ENCODE measurements at places on chromosomes 11 and 22.

DNA sequence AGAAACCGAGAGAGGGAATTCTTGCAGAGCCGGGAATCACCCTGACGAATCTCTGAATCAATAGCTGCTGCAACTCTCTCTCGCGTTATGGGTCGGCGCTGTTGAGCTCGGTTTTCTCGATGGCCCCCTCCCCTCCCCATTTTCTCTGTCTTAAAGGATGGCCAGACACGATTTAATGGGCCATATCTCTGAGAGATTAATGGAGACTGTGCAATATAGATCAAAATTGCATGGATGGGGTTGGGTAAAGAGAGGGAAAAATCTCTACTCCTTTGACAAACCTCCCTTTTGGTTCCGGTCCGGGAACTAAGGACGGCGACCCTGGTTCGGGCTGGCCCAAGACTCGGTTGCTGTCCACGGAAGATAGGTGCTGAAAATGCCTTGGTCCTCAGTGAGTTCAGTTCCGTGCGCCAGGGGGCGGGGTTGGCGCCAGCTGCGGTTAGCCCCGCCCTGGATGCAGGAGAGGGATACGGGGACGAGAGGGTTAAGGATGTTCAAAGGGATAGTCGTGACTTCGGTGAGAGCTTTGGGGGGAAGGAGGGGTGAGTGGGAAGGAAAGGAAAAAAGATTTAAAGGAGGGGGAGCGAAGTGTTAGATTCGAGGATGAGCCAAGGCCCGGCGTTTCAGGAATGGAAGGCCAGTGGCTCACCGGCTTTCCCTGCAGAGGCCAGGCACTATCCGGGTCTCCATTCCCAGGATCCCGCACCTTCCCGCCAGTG lies 103.6 kb upstream of the HSD17B12 start:
- DNase-seq = peak; percentile 58

DNA sequence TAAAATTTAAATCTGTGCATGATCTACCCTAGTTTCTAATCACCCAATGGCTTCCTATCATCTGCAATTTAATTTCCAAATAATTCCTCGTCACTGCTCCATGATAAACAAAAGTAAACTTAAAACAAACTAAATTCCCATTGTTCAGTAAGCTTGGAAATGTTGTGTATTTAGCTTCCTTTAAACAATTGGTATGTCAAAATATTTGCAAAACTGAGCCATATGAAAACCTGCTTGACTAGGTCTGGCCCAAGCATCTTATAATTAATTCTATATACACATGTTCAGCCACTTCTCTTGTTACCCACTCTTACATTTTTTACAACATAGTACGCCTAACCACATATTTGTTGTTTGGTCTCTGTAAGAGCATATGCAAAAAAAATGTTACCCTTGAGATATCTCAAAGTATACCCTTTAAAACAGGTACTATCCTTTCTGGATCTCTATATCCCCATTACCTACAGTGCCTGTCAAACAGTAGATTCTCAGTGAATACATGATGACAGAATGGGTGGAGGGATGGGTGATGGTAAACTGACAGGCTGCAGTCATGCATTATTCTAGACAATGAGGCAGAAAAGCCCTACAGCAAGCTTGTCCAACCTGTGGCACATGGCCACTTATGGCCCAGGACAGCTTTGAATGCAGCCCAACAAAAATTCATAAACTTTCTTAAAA lies 1277.9 kb upstream of the TENM4 start:
- DNase-seq = no peak

- peak; percentile 80 for DNase-seq
Observed at GRCh38 chr11:122100756-122101080, 15.3 kb downstream of the BLID start.

GRCh38 chr22:35443338-35443737 lies 43.4 kb downstream of the MCM5 start:
- DNase-seq = no peak

GRCh38 chr11:1057806-1058205 lies 16.9 kb upstream of the MUC2 start:
- DNase-seq = no peak

GRCh38 chr11:128568166-128568778 lies 19.1 kb downstream of the ETS1 start:
- no peak for DNase-seq

- no peak for DNase-seq
Observed at GRCh38 chr11:1563149-1563638, 8.9 kb downstream of the DUSP8 start.

DNA sequence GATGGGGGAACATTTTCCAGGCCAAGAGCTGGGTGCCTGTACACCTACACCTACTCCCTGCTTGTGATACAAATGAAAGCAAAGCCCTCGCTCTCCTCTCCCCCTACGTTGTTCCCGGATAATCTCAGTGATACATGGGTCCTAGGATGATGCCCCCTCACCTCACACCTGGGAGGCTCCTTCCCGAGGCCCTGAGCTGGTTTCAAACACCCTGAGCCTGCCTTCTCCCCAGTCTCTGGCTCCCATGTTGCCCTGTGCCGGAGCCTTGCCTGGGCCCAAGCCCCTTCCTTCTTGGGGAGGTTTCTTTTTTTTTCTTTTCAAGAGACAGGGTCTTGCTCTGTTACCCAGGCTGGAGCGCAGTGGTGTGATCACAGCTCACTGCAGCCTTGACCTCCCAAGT lies 23.3 kb downstream of the TRMU start:
- DNase-seq = no peak

GRCh38 chr11:21460082-21460481 lies 732.8 kb upstream of the ANO5 start:
- no peak for DNase-seq

DNA sequence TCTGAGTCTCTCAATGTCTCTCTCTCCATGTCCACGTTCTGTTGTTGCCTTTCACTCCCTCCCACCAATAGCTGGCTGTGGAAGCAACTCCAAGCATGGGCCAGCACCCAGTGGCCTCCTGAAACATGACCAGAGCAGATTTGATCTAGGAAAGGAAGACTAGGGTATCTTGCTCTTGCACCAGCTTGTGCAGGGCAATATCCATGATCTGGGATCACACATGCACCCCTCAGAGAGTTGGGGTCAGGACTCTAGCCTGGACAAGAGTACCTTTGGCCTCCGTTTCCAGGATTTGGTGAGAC lies 34.5 kb upstream of the RIC3 start:
- no peak for DNase-seq

GRCh38 chr22:23058063-23058462 lies 12.3 kb upstream of the GNAZ start:
- no peak for DNase-seq

DNA sequence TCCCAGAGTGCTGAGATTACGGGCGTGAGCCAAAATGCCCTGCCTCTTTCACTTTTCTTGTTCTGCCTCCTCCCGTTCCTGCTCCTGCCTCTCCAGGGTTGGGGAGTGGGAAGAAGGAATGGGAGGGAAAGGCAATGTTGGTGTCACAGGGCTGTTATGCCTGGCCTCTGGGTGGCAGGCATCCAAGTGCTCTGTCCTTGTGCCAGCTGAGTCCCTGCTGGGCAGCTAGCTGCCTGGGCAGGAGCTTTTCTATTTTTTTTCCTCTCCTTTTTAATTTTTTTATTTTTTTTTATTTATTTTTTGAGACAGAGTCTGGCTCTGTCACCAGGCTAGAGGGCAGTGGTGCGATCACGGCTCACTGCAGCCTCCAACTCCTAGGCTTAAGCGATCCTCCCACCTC lies 4.1 kb upstream of the SAC3D1 start:
- DNase-seq = no peak

DNA sequence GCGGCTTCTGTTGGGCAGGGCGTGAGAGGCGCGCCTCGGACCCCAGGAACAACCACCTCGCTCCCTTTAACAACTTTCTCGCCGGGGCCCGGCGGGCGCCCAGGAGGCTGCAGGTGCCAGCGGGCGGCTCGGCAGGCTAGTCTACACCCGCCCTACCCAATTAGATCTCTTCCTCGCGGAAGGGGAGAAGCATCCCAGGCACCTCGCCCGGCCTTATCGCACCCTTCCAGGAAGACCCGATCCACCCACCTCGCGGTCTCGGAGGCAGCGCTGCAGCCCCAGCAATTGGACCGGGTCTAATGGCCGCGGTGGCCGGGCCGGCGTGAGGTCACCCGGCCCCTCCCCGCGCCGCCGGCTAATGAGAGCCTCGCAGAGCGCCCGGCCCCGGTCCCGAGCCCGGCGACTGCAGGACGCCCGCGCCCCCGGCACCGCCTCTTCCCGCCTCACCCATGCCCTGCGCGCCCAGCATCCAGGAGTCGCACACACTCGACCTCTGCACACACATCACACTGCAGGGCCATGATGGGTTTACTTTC lies at the start of gene PLAAT3:
Gene PLAAT3, minus strand, starts transcription at position 298 of the 536 bp plus-strand sequence. CDS start 419 bp downstream, outside the sequence.
- DNase-seq = peak; percentile 53

DNA sequence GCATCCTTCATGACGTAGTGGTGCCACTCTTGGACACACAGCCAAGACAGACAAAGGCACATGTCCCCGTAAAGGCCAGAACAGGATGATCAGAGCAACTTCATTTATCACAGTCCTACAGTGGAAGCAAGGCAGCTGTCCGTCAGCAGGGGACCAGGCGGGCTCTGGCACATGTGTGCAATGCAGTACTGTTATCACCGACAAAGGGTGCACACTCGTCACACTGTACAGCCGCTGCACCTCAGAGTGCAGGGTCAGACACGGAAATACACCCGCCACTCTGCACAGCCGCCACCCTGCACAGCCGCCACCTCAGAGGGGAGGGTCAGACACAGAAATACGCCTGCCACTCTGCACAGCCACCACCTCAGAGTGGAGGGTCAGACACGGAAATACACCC lies 13.4 kb upstream of the IL17REL start:
- no peak for DNase-seq

DNA sequence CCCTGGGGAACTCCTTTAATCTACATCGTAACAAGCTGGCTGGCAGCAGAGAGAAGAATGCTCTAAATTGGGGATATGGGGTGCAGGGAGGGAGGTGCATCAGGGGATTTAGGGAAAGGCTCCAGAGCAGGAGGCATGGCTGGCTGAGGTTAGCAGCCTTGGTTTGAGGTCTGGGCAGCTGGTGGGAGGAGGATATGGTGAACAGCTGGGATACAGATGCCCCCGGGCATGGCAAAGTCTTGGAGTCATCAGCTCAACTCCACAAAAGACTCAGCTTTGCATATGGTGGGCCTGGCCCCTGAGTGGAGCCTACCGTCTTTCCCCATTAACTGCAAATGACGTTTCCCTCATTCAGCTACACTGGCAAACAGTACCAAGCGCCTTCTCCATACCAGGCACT lies 5.4 kb downstream of the FAM83F start:
- no peak for DNase-seq

DNA sequence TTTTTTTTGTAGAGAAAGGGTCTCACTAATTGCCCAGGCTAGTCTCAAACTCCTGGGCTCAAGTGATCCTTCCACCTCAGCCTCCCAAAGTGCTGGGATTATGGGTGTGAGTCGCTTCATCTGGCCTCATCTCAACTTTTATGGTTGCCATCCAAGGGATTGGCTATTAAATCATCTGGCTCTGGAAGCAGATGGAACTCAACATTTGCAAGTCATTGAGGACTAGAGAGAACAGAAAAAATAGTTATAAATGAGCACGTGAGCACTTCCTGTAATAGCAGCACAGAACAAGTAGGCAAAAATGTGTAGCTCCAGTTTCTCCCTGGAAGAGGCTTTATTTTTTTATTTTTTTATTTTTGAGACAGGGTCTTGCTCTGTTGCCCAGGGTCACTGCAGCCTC lies 22.3 kb upstream of the PATL1 start:
- no peak for DNase-seq

DNA sequence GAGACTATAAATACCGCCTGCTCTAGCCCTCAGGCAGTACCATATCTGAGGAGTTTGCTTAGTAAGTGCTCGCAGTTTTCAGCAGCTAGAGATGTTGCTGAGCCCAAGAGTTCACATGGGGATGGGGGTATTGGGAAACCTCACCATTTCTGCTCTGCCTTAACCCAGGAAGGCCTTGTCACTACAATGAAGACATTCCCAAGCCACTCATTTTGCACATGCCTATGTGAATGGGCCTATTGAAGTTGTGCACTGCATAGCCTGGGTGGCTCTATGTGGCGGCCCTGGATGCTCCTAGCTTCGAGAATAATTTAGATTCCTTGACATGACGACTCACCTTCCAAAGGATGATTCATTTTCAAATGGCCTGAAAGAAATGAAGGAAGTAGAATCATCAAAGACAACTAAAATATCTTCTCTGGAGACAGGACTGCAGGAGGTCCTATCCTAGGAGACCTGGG lies 163.4 kb downstream of the ADAMTS15 start:
- peak; percentile 99 for DNase-seq

DNA sequence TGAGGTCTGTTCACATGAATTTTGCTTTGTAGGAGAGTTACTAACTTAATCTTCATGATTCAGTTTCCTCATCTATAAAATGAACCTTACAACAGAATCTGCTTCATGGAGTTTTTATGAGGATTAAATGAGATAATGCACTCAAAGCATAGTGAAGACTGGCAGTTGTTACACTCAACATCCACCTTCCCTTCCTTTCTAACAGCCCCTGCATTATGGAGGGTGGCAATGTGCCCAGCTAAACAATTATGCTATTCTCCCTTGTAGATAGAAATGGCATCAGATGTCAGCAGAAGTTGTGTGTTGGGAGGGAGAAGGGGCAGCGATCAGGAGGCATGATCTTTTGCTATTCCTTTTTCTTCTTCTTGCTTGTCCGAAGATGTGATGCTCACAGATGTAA lies 6.5 kb downstream of the POU2AF1 start:
- no peak for DNase-seq

- DNase-seq = no peak
Observed at GRCh38 chr11:111361052-111361801, 17.8 kb downstream of the POU2AF1 start.

DNA sequence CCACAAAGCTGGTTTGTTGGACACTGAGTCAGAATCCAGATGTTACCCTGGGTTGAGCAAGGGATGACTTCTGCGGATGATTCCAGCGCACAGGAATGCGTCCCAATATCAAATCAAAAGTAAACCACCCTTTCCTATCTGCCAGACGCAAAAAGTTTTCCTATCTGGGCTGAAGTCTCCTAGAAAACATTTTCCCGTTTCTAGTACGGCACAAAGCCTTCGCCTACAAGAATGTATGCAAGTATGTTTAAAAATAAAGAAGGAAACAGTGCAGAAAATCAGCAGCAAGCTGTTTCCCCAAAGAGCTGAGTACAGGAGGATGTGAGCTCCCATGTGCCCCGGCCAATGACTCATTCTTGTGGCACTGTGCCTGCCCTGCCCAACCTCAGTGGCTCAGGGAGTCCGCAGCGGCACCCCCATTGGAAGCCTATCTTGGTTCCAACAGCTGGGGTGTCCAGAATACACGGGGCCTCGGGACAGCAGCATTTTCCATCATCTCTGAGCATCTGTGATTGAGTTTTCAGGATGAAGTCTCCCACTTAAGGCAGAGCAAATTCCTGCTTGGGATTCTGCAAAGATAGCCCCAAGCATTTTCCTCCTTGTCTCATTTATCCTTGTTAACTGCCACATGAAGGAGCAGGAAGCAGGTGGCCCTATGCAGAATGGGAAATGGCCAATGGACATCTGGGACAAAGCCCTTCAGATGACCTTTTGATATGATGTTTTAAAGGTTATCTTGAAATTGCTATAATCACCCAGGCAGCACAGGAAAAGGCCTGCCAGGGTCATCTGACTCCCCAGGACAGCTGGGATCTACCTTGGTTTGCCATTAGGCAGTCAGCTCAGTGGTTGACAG lies 17.5 kb downstream of the KCNJ5 start:
- DNase-seq = peak; percentile 74

All from EH (cell line).